ENCODE measurements at places on chromosomes 7 and 10. TPM values are rescaled to one million over a fixed set of nuclear protein-coding genes. Genes with fewer than 3 reads are reported as not detected.

DNA sequence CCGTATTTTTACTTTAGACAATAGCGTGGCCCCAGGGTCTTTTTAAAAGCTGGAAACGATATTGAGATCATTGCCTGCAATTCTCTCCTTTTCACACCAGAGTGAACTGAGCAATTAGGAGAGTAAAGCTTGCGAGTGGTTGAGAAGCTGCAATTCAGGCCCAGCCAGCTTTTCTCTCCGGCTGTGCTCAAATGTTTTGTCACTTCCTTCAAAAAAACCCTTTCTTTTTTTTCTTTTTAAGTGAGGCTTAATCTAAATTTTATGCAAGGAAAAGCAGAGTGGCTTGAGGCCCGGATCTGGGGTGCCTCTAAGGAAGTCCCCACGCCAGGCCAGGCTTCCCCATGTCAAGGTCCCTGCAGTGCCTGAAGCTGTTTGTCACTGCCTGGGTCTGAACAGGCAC is 433.9 kb downstream of the GLRX3 start:
- no peak for DNase-seq

DNA sequence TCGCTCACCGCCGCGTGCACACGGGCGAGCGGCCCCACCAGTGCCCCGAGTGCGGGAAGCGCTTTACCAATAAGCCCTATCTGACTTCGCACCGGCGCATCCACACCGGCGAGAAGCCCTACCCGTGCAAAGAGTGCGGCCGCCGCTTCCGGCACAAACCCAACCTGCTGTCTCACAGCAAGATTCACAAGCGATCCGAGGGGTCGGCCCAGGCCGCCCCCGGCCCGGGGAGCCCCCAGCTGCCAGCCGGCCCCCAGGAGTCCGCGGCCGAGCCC is 3.3 kb downstream of the REPIN1 start:
- DNase-seq = no peak

DNA sequence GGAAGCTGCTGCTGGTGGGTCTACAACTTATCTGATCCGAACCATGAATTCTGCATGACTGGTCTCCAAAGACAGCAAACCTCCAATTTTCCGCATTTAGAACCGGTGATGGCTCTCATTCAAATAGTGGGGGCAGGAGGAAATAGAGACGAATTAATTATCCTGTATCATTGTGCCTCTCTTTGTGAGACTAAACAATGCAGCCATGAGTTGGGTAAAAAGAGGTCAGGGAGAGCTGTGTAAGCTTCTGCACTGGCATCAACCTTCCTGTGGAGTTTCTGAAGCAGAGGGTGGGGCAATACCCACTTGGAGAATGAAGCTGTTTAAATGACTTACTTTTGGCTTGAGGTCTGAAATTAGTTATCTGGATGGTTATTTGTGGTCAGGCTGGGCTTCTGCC is 266.4 kb downstream of the SORCS3 start:
- DNase-seq = no peak

GRCh38 chr7:538764-539685 is 19.4 kb upstream of the PDGFA start:
- DNase-seq = peak; percentile 45

DNA sequence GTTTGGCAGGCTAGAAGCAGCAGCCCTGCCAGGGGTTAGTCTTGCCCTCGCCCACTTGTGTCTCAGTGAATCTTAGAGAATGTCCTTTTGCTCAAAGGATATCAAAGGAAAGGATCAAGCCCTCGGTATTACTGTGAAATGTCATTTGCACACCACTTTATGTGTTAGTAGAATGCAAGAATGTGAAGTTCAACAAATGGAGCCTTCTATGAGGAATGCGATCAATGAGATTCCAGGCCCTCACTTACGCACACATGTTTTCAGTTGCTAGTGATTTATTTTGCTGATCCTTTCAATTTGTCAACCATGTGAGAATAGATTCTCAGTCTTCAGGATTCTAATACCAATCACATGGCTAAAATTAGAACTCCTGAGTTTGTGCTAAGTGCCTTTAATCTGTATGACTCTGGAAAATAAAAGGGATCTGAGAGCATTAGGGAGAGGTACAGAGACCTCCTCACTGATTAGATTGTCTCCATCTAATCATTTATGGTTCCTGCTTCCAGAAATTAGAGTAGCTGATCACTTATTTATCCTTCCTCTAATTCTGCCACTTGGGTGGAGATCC is 123.0 kb upstream of the SP4 start:
- no peak for DNase-seq

DNA sequence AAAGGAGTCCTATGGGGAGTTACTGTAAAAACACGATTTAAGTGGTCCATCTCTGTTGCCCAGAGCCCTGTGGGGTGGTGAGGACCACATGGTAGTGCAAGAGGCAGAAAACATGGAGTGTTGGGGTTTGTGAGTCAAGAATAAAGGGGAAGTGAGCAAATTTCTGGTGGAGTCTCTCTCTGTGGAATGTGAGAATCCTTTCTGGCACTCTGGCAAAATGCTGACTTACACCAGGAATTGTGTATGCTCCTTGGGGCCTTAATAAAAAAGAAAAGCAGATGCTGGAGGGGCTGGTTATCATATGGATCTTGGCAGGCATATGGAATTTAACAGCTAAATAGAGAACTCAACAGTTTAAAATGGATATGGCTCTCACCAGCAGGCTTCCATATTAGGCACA is 486.0 kb downstream of the TNS3 start:
- no peak for DNase-seq

GRCh38 chr7:93559639-93560491 is 14.7 kb downstream of the CALCR start:
- DNase-seq = no peak

DNA sequence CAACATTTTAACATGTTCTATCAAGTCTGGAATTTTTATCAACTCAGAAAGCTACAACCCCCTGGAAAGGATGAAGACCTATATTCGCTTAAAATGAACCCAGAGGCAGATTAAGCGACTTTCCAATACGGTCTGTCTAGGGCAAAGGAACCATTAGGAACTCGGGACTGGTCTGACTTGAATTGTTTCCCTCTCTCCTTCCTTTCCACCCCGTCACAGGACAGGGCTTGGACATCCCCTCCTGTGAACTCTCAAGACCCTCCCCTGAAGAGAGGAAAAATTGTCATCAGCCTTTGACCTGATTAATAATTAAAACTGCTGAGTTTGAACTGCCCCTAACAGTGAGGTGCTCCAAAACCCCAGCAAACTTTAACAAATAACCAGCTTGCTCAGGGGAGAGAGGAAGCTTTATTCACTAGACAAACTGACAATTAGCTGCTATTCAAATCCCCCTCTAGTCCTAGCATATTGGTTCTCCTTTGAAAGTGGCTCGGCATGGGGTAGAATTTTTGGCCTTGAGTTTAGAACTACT is 22.6 kb upstream of the SLF2 start:
- DNase-seq = no peak

DNA sequence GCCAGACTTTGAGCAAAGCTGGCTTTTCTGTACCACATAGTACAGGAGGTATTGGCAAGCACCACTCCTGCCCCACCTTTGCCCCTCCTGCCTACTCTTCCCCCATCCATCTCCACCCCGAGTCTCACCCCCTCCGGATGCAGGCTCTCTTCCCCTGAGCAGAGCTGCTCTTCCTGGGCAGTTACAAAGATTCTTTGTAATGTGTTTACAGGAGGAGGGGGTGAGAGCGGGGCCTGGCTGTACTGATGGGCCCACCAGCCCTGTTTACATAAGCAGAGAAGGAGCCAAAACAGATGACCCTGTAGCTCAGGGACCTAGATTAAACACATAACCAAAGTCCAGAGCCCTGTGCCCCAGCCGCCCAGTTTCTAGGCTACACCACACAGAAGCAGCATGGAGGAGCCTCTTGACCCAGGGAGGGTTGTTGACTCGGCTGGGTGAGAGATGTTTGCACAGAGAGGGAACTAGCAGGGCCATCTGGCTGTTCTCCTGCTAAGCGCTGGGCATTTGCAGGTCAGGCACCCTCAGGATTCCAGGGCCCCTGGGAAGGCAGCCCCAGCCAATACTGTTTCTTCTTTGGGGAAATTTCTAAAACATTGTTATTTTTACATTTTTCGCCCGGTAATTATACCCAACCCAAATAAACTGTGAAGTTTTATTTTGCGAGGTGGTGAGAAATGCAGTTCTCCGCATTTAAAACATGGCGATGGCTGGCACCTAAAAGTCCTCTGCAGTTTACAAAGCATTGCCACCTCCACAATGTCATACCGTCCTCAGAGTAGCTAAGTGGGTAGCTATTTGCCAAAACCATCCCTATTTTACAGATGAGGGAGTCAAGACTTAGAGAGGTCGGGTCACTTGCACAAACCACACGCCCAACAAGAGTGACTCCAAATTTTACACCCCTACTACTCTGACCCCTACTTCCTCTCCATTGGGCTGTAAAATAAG is 11.4 kb upstream of the ZKSCAN1 start:
- no peak for DNase-seq

GRCh38 chr10:972763-973162 is 15.5 kb upstream of the GTPBP4 start:
- DNase-seq = no peak

- no peak for DNase-seq
Measured at GRCh38 chr7:38656968-38657367, 25.8 kb upstream of the AMPH start.

- no peak for DNase-seq
Measured at GRCh38 chr7:138167869-138168296, 91.6 kb downstream of the AKR1D1 start.

GRCh38 chr7:82762880-82763279 is 319.3 kb upstream of the CACNA2D1 start:
- DNase-seq = peak; percentile 16

GRCh38 chr10:79292891-79293746 is 54.1 kb upstream of the PPIF start:
- no peak for DNase-seq

DNA sequence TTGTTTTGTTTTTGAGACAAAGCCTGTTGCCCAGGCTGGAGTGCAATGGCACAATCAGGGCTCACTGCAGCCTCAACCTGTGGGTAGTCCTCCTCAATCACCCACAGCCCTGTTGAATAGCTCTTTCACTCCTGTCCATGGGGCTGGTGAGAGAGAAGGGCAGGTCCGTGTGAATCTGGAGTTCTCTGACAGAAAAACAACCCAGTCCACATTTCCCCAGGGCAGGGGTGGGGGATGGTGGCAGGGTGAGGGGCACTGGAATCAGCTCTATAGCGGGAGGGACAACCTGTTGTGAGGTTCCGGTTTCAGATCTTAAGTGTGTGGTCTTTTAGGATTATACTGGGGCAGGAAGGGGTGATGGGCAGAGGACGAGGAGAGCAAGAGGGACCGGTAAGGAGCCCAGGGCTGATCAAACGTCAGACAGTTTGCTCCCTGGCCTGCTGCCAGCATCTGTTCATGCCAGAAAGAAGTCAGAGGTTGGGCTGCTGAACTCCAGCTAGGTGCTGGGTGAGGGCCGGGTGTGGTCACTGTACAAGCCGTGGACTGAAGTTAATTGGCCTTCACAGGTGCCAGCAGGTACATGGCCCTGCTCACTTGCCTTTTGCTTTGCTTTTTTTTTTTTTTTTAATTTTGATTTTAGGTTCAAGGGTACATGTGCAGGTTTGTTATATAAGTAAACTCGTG is 33.2 kb upstream of the MKRN1 start:
- no peak for DNase-seq

DNA sequence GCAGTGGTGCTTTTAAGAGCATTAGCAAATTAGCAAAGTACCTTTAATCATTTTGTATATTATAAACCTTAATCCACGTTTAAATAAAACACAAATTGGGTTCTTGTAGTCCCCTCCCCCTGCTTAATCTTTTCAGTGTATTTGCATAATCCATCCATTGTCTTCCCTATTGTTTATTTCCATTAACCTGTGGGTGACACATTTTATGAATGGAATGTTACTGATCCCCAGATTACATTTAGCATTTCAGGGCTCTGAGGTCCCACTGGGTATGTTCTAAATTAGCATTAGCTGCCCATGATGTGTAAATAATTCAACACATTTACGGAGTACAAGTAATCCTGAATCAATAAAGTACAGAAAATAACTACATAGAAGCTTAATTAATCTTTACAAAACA is 138.4 kb upstream of the FEZF1 start:
- no peak for DNase-seq

GRCh38 chr7:72321637-72322036 is 90.5 kb downstream of the CALN1 start:
- DNase-seq = no peak

- DNase-seq = no peak
Measured at GRCh38 chr10:8137272-8137681, 82.8 kb downstream of the GATA3 start.

GRCh38 chr10:61391281-61391680 is 61.9 kb downstream of the TMEM26 start:
- DNase-seq = no peak

DNA sequence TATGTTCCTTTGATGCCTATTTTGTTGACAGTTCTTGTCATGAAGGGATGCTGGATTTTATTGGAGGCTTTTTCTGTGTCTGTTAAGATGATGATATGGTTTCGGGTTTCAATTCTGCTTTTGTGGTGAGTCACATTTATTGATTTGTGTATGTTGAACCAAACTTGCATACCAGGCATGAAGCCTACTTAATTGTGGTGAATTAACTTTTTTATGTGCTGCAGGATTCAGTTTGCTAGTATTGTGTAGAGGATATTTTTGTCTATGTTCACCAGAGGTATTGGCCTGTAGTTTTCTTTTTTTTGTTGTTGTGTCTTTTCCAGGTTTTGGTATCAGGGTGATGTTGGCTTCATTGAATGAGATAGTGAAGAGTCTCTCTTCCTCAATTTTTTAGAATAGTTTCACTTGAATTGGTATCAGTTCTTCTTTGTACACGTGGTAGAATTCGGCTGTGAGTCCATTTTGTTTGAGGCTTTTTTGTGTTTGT is 345.9 kb downstream of the KIF20B start:
- no peak for DNase-seq

SEPHS1 gene
- total RNA-seq = 27.4 TPM

SKIDA1 gene
- total RNA-seq = 0.51 TPM

PRKRIP1 gene
- 16.3 TPM for total RNA-seq

SEC31B gene
- total RNA-seq = 3.0 TPM

PCLO gene
- 0.17 TPM for total RNA-seq
